ENCODE measurements at places on chromosomes 5 and 9.

DNA sequence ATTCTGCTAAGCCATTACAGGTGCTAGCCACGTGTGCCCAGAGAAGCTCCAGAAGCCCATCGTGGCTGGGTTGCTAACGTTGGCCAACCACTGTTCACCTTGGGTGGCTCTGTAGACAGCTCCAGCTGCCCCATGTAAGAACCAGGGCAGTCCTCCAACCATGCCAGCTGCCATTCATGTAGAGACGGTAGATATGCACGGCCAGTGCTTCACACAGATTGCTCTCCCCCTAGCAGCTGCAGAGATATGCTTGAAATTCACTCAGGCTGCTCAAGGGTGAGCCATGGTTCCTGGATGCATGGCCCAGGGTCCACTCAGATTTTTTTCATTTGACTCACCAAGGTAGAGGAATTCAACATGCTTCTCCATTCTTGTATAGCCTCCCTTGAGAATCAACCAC, 31.0 kb downstream of the GADD45G start:
- no peak for DNase-seq

DNA sequence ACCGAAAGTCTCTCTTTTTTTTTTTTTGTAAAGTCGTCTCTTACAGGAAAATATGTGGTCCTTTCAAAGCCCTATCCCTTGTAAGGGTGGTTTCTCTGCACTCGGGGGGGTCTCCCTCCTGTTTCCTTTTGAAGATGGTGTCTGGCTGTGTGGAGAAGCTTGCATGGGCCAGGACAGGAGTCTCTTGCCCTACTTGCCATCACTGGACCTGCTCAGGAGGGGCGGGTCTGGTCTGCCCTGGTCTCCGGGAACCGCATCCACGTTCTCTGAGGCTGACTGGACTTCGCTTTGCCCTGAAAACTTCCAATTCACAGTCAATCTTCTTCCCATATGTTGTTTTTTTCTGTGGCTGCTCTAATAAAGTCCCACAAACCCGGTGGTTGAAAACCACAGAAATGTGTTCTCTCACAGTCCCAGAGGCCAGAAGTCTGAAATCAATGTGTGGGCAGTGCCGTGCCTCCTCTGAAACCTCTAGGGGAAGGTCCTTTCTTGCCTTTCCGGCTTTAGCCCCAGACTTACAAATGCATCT, 92.9 kb upstream of the IER5L start:
- no peak for DNase-seq

GRCh38 chr5:68316469-68316868, 100.9 kb downstream of the PIK3R1 start:
- no peak for DNase-seq

GRCh38 chr9:123820139-123820538, 109.8 kb downstream of the DENND1A start:
- no peak for DNase-seq

DNA sequence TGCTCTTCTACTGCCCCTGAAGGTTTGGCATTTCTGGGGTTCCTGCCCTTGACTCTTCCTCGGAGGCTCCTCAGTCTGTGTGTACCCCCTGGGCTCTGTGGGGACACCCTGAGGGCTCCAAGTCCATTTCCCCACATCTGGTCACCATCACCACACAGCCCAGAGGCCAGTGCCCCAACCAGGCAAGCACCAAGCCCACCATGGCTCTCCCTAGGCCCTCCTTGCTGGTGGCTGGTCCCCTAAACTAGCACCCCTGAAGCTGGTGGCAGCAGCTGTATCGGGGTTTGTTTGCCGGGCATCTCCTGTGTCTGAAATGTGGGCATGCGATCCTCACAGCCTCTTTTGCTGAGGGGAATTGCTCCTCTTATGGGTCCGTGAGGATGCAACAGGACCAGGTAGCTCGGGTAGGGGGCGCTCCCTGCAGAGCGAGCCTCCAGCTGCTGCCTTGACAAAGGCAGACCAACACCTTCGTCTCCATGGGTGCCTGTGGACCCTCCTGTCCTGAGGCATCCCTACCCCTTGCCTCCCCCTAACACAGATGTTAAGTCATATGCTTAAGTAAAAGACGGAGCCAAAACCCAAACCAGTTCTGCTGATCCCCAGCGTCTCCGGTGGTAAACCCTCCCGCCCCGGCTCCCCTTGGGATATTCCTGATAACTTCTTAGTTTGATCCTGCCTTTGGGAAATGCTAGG, 138.9 kb upstream of the IRX4 start:
- no peak for DNase-seq

DNA sequence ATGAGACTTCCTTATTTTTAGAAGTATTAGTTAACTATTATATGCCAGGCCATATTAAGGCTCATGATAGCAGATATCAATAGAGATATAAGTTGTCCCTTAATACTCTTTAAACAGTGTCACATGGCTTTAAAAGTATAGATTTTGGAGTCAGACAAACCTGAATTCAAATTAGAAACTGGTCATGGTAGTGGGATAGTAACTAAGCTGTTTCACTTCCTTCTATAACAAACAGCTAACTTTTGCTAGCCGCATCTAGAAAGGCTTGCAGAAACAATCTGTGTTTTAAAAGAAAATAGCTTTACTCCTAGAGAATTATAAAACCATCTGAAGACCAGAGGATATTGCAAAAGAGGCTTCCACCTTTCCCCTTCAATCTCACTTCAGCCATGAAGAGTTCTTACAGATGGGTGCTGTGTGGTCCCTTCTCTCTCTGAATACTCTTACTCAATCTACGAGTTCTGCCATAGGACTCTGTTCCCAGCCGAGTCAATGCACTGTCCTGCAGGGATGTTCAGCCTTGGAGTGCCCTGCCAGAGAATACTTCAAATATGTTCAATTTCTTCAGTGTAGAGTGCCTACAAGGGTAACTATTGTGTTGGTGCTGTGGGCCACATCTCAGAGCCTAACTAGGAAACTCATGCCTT, 810.2 kb downstream of the EFNA5 start:
- no peak for DNase-seq

GRCh38 chr5:22708770-22709328, 144.3 kb downstream of the CDH12 start:
- DNase-seq: no peak

DNA sequence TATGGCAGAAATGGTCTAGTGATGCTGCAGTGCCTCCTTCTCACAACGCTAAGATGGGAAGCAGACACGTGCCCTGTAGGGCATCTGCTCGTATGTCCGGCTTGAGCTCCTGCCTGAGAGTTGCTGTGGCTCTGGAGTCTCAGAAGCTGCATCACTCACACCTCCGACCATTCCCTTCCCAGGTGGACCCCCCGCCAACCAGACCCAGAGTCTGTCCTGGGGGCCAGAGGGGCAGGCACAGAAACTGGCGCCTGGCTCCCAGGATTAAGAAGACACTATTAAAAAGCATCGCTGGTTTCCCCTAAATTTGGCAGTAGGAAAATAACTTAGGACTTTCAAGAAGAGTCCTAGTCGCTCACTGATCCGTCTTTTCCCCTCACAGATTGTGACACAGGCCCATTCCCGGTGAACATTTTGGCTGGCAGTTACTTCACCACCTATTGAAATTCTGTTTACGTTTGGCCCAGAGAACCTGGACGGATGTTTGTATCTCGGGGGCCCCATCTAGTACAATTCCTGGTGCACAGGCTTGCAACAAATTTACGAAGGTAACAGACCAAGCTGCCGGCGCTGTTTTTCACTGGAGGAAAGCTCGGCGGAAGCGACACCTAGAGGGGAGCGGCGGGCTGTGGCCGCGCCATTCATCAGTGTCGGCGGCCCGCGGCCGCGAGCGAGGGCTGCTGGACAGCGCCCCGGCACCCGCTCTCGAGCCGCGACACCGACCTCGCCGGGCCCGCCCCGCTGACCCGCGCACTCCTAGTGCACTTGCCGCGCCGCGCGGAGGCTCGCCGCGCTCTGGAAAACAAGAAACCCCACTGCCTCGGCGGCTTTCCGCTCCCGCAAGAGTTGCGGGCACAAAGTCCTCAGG, 1.6 kb downstream of the FSTL4 start:
- no peak for DNase-seq

DNA sequence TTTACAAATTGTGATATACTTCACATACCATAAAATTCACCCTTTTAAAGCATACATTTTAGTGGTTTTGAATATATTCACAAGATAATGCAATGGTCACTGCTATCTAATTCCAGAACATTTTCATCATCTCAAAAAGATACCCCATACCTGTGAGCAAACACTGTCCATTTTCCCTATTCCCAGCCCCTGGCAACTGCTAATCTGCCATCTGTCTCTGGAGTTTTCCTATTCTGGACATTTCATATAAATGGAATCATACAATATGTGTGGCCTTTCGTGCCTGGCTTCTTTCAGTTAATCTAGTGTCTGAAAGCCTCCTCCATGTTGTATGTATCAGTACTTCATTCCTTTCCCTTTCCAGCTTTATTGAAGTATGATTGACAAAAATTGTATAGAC, 14.7 kb downstream of the SNX30 start:
- DNase-seq: no peak

DNA sequence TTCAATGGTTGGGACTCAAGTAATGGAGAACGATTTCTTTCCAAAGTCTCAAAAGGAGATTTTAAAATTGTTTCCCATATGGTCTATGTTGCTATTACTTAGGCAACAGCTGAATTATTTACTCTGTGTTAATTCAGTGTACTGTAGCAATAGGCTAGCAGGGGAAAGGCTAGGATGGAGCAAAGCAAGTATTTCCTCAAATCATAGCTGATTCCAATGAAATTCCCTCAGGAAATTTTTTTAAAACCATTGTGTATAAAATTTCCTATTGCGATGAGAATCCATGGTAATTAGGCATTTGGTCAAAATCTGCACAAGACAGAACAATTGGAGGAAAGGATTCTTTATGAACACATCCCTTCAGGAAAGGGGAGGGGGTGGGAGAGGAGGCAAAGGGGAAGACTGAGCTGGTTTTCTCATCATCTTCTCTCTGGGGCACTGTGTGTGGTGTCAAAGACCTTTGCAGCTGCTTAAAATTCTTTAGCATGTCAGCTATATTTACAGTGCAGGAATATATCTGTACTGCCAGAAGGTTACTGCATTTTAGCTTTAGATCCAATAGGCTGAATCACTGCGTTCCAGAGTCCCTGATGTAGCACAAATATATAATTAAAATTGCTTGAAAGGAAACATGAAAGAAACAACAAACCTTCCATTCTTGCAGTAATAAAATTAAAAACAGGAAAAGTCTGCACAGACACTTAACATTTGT, 95.3 kb downstream of the ZNF608 start:
- no peak for DNase-seq

- no peak for DNase-seq
These were observed 19.1 kb downstream of the NNT start for GRCh38 chr5:43622074-43622473.

GRCh38 chr9:114223564-114224246, 68.4 kb downstream of the COL27A1 start:
- DNase-seq: no peak

- no peak for DNase-seq
These were observed 158.0 kb upstream of the PPP1R26 start for GRCh38 chr9:135321580-135321979.

- DNase-seq: no peak
These were observed 76.5 kb upstream of the ATG10 start for GRCh38 chr5:81895307-81895706.
